ENCODE measurements at places on chromosomes 7 and 10. TPM values are rescaled to one million over a fixed set of nuclear protein-coding genes. Genes with fewer than 3 reads are reported as not detected.

SYT15 gene
- 0.77 TPM for total RNA-seq

SLC26A5 gene
- 3.0 TPM for total RNA-seq

PLXNA4 gene
- 3.5 TPM for total RNA-seq

- no peak for DNase-seq
- no peaks in the 10 kb centered on the region for H3K36me3 ChIP-seq
- H3K4me1 ChIP-seq = peaks cover 3% of the 10 kb centered on the region
- no peak overlapping the region for H3K4me3 ChIP-seq
- peaks cover 11% of the 10 kb centered on the region for H3K27me3 ChIP-seq
Observed at GRCh38 chr7:44891372-44891771, 6.0 kb upstream of the PURB start.

- H3K27ac ChIP-seq = no peak overlapping the region
- no peaks in the 10 kb centered on the region for H3K4me1 ChIP-seq
- H3K4me3 ChIP-seq = no peak overlapping the region
- no peak for DNase-seq
- peaks cover 3% of the 10 kb centered on the region for H3K27me3 ChIP-seq
Observed at GRCh38 chr7:98687111-98687751, 70.1 kb downstream of the NPTX2 start.

GRCh38 chr7:12583176-12583575 lies 12.7 kb downstream of the SCIN start:
- peaks cover 4% of the 10 kb centered on the region for H3K4me1 ChIP-seq
- H3K4me3 ChIP-seq = no peak overlapping the region
- H3K36me3 ChIP-seq = peaks cover 3% of the 10 kb centered on the region
- DNase-seq = no peak
